ENCODE measurements at places on chromosomes 13 and 19.

GRCh38 chr19:5864725-5865486, 5.4 kb downstream of the FUT5 start:
- DNase-seq, result no peak

- no peak for DNase-seq
Measured at GRCh38 chr13:59024434-59024833, 1139.3 kb downstream of the DIAPH3 start.

DNA sequence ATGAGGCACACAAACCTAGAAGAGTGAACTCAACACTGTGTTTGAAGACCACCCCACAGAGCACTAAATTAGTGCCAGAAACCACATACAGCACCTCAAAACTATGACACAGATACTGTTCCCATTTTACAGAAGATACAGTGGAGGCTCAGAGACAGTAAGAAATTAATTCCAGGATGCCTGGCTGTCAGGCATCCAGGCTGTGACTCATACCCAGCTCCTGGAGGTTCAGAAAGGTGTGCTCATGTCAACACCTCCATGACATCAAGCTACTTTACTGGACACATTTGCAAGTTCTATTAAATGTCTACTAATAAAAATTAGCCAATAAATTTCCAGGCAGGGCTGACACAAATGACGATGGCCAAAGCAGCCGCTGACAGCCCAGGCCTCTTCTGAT, 176.3 kb downstream of the ABCC4 start:
- DNase-seq, result no peak

- DNase-seq, result no peak
Measured at GRCh38 chr13:83622422-83622784, 259.9 kb downstream of the SLITRK1 start.

DNA sequence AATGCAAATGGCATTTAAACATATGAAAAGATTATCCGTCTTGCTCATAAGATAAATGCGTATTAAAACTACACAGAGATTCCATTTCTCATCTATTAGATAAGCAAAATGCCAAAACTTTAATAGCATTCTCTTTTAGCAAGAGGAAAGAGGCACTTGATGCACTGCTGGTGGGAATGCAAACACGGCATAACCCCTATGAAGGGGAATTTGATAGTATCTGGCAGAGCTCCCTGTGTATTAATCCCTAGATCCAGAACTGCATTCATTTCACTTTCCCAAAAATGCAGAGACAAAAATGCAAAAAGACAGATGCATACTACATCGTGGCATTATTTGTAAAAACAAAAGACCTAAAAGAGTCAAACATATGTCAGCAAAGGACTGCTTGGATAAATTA, 193.6 kb upstream of the STARD13 start:
- no peak for DNase-seq

DNA sequence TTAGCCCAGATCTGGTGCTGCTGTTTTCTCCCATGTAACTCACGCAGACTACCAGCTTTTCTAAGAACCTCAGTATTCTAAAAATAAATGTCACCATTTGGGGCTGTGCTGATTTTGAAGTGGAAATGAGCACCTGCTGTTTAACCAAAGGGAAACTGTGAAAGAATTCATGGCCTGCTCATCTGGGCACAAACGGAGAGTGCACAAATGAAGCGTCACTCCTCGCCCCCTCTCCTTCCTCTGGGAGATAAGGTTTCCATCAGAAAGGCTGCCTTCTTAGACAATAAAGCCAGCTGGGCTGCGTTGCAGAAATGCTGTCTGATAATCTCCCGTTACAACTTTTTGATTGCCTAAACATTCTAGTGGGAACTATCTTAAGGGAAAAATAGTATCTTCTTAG, 73.7 kb upstream of the SLC15A1 start:
- no peak for DNase-seq

DNA sequence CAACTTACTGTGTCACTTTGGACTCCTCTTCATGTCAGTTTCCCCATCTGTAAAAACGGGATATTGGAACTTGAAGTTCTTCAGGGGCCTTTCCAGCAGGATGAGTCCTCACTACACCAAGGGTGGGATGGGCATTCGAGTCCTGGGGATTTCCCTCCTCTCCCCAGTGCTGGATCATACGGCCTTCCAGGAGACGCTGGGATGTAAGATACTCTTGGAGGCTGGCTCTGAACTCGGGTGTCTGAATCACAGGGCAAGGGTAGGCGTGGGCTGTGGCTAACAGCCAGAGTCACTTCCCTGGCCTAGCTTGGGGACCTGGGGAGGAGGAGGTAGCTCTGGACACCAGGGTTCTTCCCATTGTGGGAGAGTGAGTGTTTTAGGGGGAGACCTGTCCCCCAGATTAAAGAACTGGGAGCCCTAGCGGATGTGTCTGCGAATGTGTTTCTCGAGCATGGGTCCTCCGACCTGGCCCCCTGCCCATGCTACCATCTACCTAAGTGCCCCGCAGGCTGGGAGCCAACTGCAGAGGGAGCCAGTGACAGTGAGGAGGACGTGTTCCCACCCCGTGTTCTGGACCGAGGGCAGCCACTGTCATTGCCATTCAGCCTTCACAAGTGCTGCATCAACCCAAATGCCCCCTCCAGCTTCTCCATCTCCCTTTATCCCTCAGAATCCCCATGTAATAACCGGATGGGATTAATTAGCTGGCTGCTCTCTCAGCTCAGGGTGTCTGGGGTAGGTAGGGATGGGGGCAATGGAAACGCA, 2.4 kb upstream of the CYTH2 start:
- peak; percentile 78 for DNase-seq

DNA sequence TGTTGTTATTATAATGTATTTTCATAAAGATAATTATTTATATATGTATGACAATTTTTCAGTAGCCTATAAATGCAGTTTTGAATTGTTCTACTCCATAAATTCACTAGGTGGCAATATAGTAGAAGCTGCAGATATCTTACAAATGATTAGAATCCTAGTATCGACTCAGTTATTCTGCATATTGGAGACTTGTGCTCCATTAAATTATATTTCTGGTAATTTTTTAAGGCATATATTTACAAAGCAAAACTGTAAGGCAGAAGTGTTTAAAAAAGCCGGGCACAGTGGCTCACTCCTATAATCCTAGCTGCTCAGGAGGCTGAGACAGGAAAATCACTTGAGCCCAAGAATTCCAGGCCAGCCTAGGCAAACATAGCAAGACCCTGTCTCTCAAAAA, 58.7 kb downstream of the DPY19L3 start:
- peak; percentile 18 for DNase-seq

GRCh38 chr19:1491849-1492170, 829 bp downstream of the REEP6 start:
- no peak for DNase-seq

GRCh38 chr19:4976401-4977298, 7.7 kb downstream of the KDM4B start:
- DNase-seq, result peak; percentile 75

- DNase-seq, result peak; percentile 92
Measured at GRCh38 chr19:40716031-40716481, 630 bp downstream of the COQ8B start.

DNA sequence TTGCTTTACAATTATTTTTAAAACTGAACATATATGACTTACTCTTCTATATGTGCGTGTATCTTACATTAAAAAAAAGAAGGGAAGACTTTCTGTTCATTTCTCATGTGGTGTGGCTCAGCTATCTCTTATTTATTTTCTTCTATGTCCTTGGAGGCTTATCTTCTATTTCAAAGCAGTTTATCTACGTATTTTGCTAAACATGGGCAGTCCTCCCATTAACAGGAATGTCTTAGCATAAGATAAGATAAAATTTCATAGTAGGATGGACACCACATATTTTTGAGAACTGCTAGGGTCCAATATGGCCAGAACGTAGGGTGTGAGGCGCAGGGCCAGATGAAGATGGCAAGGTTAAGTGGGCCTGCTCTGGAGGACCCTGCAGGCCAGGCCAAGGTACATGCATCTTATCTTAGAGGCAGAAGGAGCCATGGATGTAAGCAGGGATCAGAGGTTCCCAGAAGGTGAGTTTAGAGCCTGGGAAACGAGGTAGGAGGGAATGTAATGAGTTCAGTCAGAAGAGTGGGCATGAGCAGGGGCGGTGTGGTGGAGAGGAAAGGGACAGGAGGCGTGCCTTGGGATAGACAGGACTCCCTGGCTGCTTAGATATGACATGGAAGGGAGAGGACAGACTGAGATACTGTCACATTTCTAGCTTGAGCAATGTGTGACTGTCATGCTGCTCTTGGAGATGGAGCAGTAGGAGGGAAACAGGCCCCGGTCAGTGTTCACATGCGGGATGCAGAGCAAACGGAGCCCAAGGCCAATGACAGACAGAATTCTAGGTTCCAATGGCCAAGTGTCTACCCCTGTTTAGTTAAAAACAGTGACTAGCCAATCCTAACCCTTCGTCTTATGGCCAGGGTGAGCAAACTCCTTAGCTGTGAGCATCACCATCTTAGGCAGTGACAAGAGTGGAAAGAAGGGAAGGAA, 68.6 kb upstream of the MEDAG start:
- no peak for DNase-seq

DNA sequence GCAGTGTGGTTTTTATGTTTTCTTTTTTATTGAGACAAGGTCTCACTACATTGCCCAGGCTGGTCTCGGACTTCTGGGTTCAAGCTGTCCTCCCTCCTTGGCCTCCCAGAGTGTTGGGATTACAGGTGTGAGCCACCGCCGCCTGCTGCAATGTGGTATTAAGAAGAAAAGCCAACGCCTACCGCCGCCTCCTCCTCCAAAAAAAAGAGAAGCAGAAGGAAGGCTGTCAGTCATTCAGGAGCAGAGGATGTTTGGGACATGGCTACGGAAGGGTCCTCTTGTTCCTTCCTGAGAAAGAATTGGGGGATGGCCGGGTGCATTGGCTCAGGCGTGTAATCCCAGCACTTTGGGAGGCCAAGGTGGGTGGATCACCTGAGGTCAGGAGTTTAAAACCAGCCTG, 1.2 kb downstream of the PPP1R37 start:
- DNase-seq, result no peak

GRCh38 chr13:88051746-88052482, 380.7 kb downstream of the SLITRK5 start:
- no peak for DNase-seq

DNA sequence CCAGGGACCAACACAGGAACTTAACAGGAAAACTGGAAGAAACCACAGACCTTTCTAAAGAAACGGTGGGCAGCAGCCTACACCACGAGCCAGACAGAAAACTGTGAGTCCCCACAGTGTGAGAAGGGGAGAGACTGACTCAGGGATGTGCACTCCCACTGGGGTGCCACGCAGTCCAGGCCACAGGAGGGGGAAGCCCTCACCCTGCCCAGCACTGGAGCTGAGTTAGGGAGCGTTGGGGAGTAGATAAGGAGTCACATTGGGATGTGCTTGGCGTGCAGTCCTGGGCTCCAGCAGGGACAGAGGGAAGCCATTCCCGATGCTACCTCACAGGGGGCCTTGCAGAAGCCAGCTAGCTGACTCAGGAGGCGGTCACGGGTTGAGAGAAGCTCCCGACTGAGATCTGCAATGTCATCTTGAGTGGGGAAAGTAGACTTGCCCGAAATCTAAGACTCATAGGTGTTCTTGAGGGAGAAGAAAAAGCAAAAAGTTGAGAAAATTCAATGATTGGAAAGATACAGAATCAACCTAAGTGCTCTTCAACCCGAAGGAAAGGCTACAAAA, 17.3 kb downstream of the SIGLEC8 start:
- DNase-seq, result peak; percentile 42

GRCh38 chr13:109331898-109332297, 454.5 kb downstream of the IRS2 start:
- DNase-seq, result no peak

Data from RCC 7860 (cell line).